ENCODE measurements at places on chromosomes 3 and 15.
A peak's percentile ranks its signal among the peaks of the same experiment; 100 is the strongest.

GRCh38 chr15:67927501-67928168, 87.8 kb upstream of the RNU6-1 start:
- no peak for DNase-seq

DNA sequence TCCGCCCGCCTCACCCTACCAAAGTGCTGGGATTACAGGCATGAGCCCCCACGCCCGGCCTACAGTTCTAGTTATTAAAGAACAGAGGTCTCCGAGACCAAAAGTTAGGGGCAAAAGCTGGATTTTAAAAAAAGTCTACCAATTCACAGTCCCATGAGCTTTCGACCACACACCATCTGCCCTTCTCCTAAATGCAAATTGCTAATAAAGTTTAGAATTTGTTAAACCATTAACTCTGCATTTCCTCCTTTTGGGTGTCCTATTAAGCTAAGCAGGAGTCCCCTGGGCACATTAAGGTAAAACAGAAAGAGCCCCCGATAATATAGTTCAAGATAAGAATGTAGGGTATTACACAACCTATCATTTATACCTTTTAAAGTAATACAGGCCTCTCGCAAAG, 322.7 kb downstream of the FOXP1 start:
- no peak for DNase-seq

DNA sequence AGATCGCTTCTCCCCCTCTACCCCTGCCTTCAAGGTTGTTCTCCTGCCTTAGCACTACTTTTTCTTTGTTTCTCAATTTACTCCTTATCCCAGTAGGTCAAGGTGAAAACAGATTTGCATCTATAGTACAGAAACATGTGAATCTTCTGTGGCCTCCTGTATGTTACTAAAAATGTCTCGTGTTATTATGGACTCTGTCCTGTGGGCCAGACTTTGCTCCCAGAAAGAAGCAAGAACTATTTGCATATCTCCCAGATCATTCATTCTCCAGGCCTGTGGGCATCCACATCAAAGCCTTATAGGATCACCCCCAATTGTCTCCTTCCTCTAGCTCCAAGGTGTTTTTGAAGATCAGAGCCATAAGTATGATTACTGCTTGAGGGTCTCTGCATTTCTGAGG, 169.5 kb upstream of the ROPN1 start:
- DNase-seq, result no peak

DNA sequence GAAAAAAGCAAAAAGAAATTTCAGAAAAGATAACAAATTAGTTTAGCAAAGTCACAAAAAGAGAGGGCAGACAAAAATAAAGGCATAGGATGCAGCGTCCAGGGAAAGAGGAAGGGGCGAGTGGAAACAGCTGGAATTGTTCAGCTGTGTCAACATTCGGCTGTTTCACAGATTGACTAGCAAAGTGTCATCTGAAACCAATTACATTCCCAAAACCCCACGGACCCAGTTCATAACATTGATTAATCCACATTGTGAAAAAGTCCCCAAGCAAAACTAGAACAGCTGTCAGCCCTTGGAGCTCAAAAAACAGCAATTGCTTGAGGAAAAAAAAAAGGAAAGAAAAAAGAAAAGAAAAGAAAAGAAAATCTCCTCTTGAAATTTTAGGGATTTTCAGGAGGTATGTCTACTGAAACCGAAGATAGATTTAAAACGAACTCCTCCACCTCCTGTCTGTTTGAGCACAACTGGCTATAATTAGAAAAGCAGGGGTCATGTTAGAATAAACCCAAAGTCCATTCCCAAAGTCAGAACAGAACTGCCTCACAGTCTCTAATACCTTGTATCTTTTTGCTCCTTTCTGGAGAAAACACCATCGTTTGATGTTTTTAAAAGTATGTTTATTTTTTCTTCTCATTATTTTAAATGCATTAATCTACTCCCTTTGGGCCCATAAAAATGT, 159.6 kb downstream of the RORA start:
- no peak for DNase-seq

DNA sequence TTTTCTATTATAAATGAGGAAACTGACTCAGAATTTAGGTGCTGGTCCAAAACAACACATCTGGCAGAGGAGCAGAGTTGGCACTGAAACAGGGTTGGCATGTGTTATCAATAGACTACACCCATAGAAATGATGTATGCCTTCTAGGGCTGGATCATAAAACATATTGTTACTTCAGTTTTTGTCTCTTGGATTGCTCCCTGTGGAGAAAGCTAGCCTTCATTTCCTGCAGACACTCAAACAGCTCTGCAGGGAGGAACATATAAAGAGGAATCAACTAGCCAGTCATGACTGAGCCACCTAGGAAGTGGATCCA, 507 bp upstream of the MRPL3 start:
- no peak for DNase-seq

DNA sequence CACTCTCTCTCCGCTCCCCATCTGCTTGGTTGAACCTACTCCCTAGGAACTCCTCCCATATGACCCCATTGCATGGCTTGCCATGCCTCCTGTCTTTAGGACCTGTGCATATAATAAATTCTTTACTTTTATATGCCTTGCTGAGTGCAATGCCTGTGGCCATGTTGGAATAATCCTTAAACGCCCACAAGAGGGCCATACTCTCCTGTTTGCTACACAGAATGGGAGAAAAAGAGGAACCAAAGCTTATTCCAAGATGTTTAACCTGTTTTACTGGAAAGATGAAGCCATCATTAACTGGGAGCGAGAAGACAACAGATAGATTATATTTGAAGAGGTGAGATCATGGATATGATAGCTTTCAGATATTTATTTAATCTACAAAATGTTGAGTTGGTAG, 1097.8 kb downstream of the NAALADL2 start:
- DNase-seq, result no peak

- peak; percentile 14 for DNase-seq
Measured at GRCh38 chr15:36617529-36618196, 38.2 kb downstream of the CDIN1 start.

DNA sequence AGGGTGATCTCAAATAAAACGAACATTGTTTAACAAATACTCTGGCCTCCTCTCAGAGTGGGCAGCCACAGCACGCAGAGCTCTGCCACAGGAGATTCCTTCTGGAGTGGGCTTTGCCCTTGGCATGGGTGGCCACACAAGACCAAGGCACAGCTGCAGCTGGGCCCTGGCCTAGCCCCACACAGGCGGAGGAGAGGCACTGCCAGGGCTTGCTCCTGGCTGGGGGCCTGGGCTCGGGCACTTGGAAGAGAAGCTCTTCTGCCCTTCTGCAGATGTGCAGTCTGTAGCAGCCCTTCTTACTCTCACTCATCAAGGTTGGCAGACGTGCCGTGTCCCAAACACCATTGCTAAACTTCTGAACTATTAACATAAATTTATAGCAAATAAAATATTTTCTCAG, 67.2 kb downstream of the CRTC3 start:
- no peak for DNase-seq

GRCh38 chr15:55084673-55085072, 112.1 kb downstream of the RSL24D1 start:
- no peak for DNase-seq

DNA sequence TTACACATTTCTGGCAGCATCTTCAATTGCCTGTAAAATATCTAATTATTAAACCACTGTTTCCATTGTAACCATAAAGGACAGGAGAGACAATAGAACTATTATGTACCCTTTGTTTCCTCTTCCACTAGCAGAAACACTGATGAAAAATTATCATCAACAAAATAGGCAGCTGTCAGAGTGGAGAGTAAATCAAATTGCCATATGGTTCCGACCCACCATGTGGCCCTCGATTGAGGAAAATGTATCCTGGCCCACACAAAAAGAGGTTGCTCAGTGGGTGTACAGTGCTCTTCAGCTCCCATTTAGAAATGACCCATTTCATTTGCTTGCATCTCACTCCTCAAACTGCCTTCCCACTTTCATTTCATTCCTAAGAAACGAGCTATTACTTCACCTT, 570.6 kb upstream of the UBE2E2 start:
- no peak for DNase-seq

DNA sequence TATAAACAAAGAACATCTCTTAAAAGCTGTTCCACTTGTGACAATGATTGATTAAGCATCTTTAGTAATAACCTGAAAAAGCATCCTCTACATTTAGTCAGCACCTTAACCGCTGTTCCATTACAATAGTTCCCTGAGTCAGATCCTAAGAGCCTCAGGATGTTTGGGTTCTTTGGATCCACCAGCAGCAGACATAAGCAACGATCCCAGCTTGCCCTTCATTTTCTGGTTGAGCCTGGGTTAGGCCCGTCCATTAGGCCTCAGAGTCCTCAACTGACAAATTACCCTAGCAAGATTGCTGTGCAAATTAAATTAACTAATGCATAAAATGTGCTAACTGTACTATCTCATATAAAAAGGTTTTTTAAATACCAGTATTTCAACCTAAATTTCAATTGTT, 42.3 kb upstream of the ROBO1 start:
- DNase-seq, result no peak

GRCh38 chr3:160754371-160754854, 1.6 kb upstream of the PPM1L start:
- peak; percentile 61 for DNase-seq

GRCh38 chr3:153285982-153286381, 124.0 kb downstream of the RAP2B start:
- DNase-seq, result no peak

DNA sequence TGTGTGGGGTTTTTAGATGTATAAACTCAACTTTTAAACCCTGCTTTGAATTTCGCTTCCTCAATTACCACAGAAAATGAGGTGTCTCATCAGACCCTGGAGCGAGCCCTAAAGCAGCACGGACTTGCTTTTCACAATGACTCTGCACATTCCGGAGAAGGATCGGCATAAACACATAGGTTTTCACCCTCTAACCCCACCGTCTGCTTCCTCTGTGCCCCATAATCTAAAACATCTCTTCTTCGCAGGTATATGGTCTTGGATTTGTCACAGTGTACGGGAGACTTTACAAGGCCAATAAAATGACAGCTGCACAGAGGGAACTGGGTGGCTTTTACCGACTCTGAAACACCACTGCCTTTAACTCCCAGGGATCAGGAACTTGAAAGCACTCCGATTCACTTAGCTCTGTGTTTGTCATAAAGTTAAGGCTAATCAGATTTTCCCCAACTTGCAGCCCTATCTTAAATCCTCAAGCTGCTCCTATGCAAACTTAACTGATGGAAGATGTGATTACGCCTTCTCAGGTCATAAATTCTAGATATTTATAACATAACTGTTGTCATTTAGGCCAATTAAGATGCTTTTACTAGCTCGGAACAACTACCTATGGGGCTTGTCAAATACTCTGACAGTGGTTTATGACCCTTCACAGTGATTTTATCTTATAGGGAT, 133.4 kb upstream of the WNT5A start:
- DNase-seq, result no peak

DNA sequence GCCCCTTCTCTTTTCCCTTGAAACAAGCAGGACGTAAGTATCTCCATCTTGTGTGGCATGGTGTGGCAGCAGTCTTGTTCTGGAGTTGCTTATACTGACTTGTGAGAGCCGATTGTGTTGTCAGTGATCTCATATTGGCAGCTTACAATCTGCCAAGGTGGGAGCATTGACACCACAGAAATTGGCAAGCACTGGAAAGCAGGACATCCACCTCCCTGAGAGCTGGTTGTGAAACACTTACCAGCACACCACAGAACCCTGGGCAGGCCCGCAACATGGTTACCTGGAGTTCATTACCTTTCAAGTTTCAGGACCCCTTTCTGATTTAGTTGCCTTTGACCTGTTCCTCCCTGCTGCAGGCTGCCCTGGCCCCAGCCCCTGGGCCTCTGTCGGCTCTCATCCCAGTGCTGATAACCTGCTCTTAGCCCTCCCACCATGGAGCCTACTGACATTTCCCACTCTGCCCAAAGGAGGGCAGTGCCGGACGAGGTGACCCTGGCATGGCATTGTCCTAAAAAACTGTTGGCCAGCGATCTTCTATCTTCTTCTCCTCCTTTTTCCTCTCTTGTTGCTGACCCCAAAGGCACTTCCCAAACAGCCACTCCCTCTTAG, 10.6 kb upstream of the ATP2B2 start:
- DNase-seq, result no peak

GRCh38 chr15:31554261-31554660, 227.6 kb downstream of the KLF13 start:
- no peak for DNase-seq

GRCh38 chr3:161349529-161350312, 21.6 kb downstream of the SPTSSB start:
- DNase-seq, result no peak

DNA sequence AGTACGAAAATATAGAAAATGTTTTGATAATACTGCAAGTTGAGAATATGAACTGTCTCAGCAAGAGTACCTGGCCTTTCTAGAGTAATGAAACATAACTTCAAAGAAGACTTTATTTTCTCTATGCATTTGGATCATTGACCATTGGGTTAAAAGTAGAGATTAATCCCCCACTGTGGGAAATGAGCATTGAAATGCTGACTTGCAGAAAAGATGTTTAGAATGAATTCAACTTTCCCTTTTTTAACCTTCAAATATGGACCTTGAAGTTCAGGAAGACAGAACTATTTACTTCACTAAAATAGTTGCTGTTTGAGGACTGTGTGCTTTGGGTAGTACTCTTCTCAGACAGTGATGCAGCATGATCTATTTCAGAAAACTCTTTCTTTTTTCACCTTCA, 75.7 kb downstream of the NLGN1 start:
- no peak for DNase-seq

DNA sequence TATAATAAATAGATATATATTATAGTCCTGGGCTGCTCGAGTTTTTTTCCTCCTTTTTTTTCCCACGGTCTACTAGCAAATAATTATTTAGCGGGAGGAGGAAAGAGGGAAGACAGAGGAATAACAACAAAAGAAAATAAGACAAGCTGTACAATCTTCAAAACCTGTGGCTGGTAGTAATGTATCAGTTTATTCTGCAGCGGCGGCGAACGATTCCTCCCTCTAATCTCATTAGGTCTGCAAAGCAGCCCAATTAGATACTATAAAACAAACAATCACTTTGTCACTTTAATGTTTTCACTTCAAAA, 390 bp upstream of the TLE3 start:
- no peak for DNase-seq

- DNase-seq, result no peak
Measured at GRCh38 chr15:100245855-100246254, 95.9 kb downstream of the ADAMTS17 start.

DNA sequence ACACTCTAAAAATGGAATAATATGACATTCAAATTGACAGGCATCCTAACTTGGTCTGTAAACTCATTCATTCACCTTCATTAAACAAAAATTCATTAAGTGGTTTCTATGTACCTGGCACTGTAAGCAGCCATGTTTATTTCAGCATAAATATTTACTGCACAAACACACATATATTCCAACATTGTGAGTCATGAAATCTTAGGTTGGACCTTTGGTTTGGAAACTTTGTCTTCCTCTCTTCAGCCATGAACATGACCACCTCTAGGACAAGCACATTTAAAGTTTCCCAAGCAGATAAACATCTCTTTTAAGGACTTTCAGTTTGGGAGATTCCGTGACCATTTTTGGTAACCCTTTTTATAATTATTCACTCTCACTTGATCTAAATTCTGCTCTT, 131.8 kb downstream of the TPRG1 start:
- DNase-seq, result no peak

- no peak for DNase-seq
Measured at GRCh38 chr3:175070946-175071345, 211.8 kb downstream of the NAALADL2 start.

Data from MM.1S (cell line).